RCC 7860 (cell line): ENCODE measurements at places on chromosomes 5 and 9.

GRCh38 chr5:43648499-43649124 lies 45.6 kb downstream of the NNT start:
- DNase-seq, result no peak

DNA sequence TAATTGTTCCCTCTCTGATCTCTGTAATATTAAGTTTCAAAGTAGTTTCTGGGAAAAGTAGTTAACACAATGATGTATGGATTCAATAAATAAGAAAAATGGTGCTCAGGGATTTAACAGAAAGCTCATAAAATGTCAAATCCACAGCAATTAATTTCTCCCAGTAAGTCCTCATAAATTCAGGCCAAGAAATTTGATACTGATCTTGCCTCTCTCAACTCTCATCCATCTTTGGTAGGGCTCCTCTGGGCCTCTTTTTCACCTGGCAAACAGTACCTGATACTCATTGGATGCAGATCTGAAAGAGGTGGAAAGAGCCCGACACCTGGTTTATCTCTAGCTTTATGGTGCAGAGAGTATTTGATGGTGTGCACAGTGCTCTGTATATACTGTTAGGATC lies 106.1 kb downstream of the STK32A start:
- DNase-seq, result no peak

DNA sequence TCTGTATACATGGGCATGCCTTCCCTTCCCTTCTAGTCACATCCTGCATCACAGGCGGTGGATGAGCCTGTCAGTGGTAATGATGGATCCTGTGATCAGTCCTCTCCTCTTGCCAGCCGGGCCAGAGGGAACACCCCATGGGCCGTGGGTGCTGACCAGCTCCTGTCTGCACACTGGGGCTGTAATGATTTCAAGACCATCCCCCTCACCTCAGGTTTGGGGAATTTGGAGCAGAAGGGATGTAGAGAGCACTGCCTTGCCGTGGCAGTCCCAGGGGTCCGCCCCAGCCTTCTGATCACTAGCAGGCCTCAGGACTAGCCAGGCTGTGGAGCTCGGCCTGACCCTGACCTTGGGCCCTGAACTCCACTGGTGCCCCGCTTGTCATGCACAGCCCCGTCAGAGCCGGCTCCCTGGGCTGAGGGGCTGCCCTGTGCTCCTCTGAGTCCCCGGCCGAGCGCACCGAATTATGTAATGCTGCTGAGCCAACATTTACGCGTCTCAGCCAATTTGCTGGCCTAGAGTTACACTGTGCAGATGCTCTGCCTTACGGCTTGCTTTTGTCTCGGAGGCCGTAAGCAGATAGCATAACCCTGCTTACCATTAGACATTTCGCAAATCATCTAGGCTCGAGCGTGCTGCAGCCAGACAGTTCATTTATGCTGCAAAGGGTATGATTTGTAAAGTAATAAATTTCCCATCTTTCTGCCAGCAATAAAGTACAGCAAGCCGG lies 155.3 kb downstream of the MACROH2A1 start:
- DNase-seq, result no peak

GRCh38 chr5:124301850-124302249 lies 444.6 kb downstream of the ZNF608 start:
- no peak for DNase-seq

- no peak for DNase-seq
These were observed 12.7 kb downstream of the STK10 start for GRCh38 chr5:172175263-172175719.

DNA sequence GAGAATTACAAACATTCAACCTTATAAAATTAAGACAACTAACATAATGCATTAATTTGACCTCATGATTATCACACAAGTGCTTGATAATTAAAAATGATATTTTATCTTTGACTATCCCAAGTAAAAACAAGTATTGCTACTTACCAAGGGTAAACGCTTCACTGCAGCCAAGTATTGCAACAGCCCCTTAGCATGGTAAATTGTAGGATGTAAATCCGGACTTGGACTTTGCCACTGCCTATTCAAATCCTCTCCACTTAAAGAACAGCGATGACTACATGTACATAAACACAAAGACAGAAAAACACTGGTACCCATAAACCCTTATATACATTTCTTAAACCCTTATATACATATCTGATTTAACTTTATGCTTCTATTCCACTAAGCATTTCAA lies 155.1 kb downstream of the AGTPBP1 start:
- no peak for DNase-seq

- no peak for DNase-seq
These were observed 216.2 kb downstream of the TRIO start for GRCh38 chr5:14359069-14360043.

- no peak for DNase-seq
These were observed 538.5 kb upstream of the DMAC1 start for GRCh38 chr9:8337834-8338766.

- no peak for DNase-seq
These were observed 24.8 kb upstream of the HTR1A start for GRCh38 chr5:63987053-63987452.

GRCh38 chr9:126907058-126907457 lies 7.5 kb upstream of the RALGPS1 start:
- no peak for DNase-seq
